ENCODE measurements at places on chromosomes 1 and 21.

DNA sequence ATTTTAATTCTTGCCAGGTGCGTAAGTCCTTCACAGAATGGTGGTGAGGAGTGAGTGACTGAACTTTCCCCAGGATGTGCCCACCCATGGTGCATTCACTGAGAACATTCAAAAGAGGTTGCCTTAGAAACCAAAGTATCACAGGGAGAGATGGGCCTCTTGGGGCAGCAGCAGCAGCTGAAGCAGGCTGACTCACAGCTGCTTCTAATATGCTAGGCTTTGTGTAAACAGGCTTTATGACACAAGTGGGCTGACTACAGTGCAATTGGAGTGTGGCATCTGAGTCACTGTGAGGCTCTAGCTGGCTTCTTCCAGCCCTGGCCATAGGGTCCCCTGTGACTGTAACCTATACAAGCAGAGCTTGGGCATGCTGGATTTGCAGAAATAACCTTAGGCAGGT lies 12.6 kb downstream of the PIGP start:
- no peak for DNase-seq

- no peak for DNase-seq
Measured at GRCh38 chr1:53256511-53257453, 18.5 kb upstream of the MAGOH start.

DNA sequence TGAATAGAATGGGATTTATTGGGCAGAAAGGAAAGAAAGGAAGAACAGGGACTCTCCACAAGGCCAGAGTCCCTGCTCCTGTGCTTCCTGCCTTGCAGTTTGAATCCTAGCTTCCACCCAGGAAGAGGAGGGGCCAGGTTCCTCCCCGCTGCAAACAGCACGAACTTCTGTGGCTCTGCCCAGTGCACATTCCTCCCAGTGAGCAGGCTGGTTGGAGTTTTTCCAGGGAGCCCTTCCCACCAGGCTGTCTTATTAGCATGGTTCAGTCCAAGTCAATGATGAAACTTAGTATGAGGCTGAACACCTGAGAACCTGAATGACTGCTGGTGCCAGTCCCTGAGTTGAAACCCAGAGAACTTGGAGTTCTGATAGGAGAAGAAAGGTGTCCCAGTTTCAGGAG lies 247.2 kb downstream of the DUSP10 start:
- no peak for DNase-seq

- DNase-seq = no peak
Measured at GRCh38 chr1:67019600-67020136, 34.3 kb downstream of the SLC35D1 start.

- no peak for DNase-seq
Measured at GRCh38 chr1:244196571-244197285, 145.6 kb downstream of the ZBTB18 start.

- no peak for DNase-seq
Measured at GRCh38 chr1:34842073-34842472, 17.5 kb downstream of the SMIM12 start.

GRCh38 chr1:197284966-197285365 lies 16.9 kb downstream of the CRB1 start:
- no peak for DNase-seq

DNA sequence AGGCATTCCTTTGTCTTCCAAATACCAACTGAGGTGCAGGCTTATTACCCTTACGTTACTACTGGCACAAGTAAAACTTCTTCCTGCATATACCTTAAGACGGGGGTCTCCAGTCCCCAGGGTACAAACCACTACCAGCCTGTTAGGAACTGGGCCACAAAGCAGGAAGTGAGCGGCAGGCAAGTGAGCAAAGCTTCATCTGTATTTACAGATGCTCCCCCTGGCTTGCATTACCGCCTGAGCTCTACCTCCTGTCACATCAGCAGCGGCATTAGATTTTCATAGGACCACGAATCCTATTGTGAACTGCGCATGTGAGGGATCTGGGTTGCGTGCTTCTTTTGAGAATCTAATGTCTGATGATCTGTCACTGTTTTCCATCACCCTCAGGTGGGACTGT lies 113.1 kb downstream of the SLC45A1 start:
- DNase-seq = peak; percentile 49

GRCh38 chr1:109924316-109924715 lies 13.7 kb downstream of the CSF1 start:
- DNase-seq = no peak

DNA sequence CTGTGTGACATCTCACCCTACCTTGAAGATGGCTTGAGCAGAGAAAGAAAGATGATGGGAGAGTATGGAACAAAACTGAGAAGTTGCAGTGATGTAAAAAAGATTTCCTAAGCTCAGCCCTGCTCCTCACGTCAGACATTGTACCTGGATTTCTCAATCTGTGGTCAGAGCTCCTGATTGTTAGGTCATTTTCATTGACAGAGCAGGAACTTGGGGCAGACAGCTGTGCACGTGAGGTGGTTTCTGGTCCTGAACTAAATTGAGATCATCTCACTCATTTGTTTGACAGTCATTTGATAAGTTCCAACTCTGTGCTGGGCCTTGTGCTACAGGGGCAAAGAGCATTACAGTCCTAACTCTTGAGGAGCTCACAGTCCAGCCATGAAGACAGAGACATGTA lies 10.2 kb downstream of the TRAF3IP3 start:
- no peak for DNase-seq

GRCh38 chr1:17475752-17476151 lies 36.3 kb upstream of the RCC2 start:
- no peak for DNase-seq

DNA sequence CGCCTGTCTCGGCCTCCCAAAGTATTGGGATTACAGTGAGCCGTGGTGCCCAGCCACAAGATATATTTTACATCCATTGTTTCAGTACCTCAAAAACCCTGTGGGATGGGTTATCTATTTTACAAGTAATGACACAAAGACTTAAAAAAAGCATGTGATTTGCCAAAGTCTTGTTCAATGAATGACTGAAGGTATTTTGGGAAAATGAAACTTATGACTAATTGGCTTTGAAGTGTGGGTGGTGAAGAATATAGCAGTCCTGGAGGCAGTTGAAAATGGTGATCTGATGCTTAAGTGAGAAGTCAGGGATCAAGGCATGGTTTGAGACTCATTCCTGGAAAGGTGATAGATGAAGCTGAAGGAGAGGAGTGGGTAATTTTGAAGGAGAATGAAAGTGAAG lies 3.0 kb downstream of the SWT1 start:
- DNase-seq = no peak

DNA sequence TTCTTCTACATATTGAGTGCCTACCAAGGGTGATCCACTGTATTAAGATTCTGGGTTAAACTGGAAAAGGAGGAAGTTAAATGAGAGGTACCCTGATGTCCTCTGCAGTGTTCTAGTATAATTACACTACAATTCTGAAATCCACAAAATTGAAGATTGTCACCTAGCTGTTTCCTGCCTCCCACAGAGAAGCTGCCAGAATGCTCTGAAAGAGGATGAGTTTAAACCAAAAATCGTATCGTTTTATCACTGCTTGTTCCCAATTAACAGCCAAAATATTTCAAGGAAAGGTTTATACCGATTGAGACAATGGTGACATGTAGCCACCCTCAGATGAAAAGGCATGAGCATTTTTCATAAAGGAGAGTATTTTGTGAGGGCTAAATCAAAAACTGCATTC lies 28.0 kb downstream of the TIAM1 start:
- no peak for DNase-seq

- peak; percentile 4 for DNase-seq
Measured at GRCh38 chr21:27802816-27803475, 836.1 kb upstream of the ADAMTS5 start.

DNA sequence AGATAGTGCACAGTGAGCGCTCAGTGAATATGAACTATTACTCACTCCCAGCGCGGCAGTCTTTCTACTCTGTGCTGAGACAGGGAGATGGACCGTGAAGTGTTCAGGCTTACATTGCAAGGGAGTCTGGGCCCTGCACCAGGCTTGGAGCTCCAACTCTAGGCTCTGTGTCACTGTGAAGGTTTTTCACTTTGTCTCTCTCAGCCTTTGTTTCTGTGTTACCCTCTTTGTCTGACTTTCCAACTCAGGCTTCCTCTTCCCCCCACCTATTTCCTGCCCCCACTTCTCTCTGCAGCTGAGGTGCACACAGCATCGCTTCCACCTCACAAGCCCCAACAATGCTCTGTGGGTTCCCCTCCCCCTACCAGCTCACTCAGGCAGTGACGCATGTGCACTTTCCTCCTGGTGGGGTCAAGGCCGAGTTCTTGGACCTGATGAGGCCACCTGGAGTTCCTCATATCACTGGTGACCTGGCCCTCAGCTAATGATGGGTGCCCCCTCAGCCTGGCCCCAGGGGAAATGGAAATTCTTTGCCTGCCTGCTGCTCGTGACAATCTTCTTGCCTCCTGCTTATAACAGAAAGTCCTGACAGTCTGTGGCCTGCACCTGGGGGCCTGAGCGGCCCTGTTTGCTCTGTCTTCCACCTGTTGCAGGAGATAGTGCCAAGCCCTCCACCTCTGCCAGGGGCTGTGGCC lies 1.1 kb upstream of the LCK start:
- peak; percentile 89 for DNase-seq

DNA sequence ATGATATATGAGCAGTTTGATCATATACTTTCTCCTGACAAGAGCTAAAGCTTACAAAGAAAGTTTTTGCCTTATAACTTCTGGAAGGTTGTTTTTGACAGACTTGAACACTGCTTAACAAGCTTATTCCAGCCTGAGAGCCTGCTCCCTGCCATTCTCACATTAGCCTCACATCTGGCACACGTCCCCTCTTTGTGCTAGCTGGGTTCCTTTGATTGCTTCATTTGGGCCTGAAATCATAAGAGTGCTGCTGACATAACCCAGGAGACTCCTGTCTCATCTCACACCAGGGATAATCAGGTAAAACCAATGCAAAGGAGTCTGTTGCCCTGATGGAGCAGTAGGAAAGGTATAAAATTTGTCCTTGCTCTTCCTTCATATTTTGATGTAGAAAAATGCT lies 1411.7 kb upstream of the B3GALT2 start:
- DNase-seq = no peak

DNA sequence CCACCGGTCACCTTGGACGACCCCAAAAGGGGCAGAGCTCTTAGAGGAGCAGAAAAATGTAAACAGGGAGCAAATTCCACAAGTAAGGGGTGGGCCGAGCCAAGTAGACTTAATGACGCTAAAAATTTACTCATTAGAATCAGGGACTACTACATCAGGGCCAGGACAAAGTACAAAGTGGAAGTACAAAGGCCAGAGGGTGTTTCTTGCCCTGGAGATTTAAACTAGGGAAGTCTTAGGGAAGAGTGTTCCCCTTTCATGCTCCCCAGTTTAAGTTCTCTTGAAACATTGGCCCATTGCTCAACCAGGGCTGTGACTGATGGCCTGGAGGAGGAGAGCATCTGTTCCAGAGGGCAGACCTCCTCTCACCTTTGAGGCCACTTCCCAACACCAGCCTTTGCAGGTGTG lies 48.6 kb downstream of the BACH1 start:
- DNase-seq = no peak

DNA sequence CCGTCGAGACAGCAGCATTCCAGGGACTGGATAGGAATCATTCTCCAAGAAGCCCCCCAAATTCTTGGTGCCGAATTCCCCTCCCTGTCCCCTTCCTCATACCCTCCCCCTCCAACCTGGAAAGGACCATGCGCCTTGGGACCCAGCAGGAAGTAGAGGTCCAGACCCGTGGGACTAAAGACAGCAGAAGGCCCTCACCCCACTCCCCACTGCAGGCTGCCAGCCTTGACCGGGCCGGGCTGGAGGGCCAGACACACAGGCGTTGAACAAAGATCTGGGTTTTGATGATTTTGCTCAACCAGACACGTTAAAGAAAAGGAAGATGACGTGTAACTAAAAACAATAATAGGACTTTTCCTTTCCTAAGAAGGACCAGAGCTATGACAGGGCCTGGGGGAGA lies 286.5 kb downstream of the NPHP4 start:
- DNase-seq = no peak

- DNase-seq = no peak
Measured at GRCh38 chr1:18711536-18712251, 81.0 kb downstream of the PAX7 start.

DNA sequence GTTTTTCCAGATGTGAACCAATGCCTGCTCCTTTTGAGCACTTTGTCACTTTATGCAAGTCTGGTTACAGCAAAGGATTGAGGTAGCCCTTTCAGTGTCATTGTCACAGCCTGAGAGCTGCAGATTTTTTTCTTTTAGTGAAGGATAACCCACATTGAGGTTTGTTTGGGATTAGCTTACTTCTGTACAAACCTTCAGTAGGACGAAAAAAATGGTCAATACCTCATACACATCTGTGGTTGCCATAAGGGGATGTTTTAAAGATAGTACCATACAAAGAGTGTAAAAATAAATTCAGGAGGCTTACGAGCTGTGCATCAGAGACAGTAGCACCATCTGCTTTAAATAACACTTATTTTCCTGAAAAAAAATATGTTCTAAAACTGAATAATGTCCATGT lies 566.0 kb downstream of the AJAP1 start:
- DNase-seq = no peak

DNA sequence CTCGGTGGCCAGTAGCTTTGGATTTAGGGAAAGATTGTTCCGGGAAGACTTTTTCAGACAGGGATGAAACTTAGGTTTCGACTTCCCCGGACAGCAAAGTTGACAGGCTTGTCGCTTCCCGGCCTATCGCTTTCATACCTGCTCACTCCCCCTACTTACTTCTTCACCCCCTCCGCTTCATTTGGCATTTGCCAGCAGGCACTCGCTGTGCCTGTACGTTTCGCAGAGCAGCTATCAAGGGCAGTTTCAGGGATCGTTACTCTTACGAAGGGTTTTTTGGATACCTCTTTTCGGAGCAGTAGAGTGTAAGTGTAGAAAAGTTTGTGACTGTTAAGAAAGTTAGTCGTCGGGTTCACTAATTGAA lies 393 bp downstream of the BLZF1 start:
- peak; percentile 41 for DNase-seq

GRCh38 chr1:247857069-247857984 lies at the start of gene TRIM58:
Gene TRIM58, plus strand, starts transcription at chr1:247857187. Its CDS starts 60 bp downstream, at chr1:247857247.
- DNase-seq = no peak

DNA sequence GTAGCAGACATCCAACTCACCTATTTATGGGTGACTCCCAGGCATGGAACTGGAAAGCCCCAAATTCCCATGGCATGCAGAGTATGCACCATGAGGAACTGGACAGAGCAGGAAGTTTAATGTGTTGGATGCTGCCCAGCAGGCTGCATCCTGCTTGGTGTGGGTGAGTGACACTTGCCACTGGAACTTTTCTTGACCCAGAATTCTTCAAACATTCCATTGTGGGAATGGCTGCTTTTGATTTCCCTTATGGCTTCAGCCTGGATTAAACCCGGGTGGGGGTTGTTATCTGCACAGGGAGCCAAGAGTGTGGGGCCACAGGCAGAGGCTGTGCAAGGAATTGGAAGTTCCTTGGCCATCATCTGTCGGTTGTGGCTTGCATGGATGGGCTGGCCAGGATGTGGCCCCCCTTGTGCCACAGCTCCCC lies 26.9 kb upstream of the BACE2 start:
- DNase-seq = no peak

GRCh38 chr1:221309723-221310122 lies 430.5 kb downstream of the HLX start:
- DNase-seq = no peak

- DNase-seq = no peak
Measured at GRCh38 chr1:84257617-84258016, 43.9 kb upstream of the SAMD13 start.
